ENCODE measurements at places on chromosomes 16 and 17. TPM values are rescaled to one million over a fixed set of nuclear protein-coding genes. Genes with fewer than 3 reads are reported as not detected.
A peak's percentile ranks its signal among the peaks of the same experiment; 100 is the strongest.

Gene RTN4RL1
- total RNA-seq: 2.6 TPM

DNA sequence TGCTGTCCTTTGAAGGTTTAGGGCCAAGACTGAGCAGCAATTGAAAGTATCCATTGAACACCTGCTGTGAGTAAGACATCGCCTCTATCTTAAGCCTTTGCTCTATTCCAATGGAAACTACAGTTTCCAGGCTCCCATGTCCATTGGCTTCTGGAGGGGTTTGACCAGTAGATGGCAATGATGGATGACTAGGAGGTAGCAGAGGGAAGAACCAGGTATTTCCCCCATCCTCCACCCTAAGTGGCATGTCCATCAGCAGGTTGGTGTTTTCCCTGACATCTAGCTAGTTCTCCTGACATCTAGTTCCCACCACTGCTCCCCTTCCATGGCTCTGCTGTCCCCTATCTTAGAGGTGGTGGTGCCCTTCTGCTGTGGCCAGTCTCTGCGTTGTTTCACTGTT lies 58.7 kb downstream of the CENPV start:
- ATAC-seq: no peak

Gene CYB5B
- total RNA-seq: 90.6 TPM

GRCh38 chr17:61029181-61029580 lies 351.5 kb downstream of the BCAS3 start:
- ATAC-seq: no peak

DNA sequence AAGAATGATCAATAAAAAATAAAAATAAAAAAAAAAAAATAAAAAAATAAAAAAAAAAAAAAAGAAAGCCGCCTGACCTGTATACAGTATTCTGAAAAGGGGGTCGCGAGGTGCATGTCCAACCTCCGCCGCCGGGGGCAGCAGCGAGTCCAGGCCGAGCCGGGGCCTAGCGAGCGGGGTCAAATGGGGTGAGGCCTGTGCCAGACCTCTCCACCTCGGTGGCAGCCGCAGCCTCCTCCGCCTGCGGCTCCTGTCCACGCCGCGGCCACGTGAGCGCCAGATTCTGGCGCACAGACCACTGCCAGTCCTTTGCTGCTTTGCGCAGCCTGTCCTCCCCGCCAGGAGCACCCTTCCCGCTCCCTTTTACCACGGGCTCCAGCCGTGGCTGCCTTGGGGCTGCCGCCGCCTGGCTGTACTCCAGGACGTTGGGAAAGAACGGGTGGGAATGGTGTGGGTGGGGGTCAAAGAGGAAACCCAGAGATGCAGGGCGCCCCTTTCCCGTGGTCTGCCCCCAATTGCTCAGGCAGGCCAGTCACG lies 2.4 kb upstream of the BCKDK start:
- ATAC-seq: no peak

DNA sequence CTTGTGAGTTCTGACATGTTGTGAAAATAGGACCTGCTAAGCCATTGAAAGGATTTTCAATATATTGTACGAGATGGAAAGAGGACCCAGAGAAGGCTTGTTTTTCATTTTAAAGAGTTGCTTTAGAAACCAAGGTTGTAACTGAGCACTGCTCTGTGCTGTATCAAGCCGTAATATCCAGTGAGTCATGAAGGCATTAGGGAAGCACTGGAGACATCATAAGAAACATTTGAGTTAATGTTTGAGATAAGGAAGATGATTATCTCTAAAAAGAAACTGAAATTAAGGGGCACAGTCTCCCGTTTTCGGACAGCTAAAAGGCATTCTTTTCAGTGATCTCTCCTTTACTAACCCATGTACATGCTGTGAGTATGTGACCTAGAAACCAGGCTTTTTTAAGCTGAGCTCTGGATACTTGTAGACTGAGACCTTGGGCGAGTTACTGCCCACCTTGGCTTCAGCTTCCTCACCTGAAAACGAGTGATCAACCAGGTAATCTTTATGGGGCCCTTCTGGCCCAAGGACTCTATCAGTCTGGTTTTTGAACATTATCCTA lies 149.2 kb upstream of the TBX2 start:
- no peak for ATAC-seq

GRCh38 chr17:62001105-62001504 lies 64.0 kb downstream of the MED13 start:
- no peak for ATAC-seq

- ATAC-seq: no peak
Measured at GRCh38 chr16:50457423-50457822, 88.6 kb upstream of the BRD7 start.

DNA sequence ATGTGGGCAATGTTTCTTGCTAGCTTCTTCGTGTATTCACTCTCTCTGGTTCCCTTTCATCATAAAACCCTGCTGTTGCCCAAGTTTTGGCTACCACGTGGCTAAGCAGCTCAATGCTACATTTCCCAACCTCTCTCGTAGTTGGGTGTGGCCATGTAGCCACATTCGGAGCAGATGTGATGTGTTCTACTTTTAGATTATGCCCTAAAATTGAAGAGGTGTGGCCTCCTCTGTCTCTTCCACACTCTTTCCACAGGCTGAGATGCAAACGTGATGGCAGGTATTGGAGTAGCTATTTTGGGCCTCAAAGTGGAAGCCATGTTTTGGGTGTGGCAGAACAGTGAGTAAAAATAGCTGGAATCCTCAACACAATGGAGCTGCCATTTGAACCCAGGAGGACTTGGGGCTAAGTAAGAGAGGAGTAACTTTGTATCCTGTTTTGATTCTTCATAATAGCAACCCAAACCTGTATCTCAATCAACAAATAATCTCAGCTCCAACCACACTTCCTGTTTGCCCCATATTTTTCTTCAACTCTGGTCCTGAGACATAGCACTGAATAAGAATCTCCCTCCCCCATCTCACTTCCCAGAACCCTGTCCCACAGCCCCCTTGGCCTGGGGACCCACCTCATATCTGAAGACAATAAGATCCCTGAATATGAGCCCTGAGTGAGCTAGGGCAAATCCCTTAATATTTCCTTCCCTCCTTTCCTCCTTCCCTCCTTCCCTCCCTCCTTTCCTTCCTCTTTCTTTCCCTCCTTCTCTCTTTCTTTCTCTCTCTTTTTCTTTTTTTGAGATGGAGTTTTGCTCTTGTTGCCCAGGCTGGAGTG lies 4.0 kb downstream of the NUPR1 start:
- ATAC-seq: peak; percentile 7

DNA sequence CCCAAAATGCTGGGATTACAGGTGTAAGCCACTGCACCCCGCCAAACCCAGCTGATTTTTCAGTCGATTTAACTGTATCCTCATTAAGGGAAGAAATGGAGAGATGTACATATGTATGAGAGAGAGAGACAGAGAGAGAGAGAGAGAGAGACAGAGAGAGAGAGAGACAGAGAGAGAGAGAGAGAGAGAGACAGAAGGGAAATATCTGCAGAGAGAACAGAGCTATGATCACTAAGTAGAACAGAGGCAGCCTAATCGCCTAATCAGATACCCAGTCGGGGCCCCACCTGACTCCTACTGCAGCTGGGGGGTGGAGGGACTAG lies 70.0 kb downstream of the RBBP6 start:
- peak; percentile 49 for ATAC-seq

- ATAC-seq: no peak
Measured at GRCh38 chr16:70422543-70422942, 16.4 kb downstream of the ST3GAL2 start.

Gene KRTAP9-2
- total RNA-seq: not detected

DNA sequence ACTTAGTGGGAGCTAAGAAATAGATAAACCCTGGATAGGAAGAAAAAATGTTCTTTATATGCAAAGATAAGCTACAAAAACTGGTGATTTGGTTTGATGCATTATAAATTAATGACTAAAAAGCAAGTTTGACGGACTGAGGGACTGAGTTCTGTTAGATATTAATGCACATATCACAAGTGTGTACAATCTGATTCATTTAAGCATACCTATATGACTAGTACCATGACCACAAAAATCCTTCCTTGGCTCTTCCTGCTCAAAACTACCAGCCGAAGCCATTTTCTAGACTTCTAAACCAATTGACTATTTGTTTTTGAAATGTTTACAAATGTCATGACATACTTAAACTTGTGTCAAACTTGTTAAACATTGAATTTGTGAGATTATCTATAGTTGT lies 374.5 kb upstream of the MON1B start:
- no peak for ATAC-seq

DNA sequence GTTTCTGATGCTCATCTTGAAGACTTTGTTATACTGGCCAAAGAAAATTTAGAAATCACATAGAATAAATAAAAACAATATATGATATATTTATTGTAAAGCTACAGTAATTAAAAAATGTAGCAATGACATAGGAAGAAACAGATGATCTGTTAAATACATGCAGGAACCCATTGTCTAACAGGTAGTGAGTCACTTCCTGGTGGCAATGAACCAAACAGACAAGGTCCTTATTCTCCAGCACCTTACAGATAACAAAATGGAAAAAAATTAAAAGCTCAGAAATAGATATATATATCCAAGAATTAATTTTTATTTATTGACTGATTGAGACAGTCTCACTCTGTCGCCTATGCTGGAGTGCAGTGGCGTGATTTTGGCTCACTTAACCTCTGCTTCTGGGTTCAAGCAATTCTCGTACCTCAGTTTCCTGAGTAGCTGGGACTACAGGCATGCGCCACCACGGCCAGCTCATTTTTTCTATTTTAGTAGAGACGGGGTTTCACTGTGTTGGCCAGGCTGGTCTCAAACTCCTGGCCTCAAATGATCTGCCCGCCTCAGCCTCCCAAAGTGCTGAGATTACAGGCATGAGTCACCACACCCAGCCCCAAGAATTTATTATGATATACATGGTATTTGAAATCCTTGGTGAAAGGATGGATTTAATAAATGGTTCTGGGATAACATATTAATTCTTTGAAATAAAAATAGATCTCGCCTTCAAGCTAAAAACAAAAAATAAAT lies 7.5 kb downstream of the NETO2 start:
- ATAC-seq: no peak

GRCh38 chr17:66739553-66739952 lies 95.4 kb upstream of the CACNG5 start:
- no peak for ATAC-seq

DNA sequence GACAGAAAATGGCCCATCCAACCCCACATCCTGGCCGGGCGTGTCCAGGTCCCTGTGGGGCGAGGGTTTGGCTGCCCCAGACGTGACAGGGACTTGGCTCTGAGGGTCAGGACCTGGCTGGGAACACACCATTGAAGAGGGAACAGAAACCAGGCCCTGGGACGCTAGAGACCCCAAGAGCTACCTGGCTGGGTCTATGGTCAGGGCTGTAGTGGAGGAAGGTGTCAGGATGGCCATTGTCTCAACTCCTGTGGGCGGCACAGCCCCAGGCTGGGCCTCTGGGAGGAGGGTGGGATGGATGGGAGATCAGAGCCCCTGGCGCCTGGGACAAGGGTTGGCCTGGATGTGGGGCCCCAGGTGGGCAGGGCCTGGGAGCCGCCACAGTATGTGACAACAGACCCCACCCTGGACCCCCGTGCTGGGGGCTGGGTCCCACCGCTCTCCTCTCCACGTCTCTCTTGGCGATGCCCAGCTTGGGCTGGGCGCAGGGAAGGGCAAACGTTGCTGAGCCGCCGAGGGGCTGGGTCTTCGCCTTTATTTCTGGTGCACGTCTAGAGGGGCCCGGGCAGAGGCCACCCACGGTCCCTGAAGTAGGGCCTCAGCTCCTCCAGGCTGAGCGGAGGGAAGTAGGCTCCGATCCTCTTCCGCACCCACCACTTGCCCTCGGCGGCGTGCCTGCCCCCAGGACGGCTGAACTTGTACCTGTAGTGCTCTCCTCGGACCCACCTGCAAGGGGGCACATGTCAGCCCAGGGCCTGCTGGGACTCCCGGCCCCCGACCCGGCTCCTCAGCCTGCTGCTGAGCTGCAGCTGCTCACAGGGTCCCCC lies 53.7 kb upstream of the GNG13 start:
- no peak for ATAC-seq

Gene CCL1
- not detected for total RNA-seq

- ATAC-seq: peak; percentile 82
Measured at GRCh38 chr16:89565506-89566372, 5.3 kb downstream of the RPL13 start.

Data from motor neuron (in vitro differentiated cells).